CD4-positive, alpha-beta T cell (primary cell): ENCODE measurements at places on chromosomes 12 and 14.

- no peak for DNase-seq
Measured at GRCh38 chr14:21043387-21043973, 1.3 kb downstream of the RNASE7 start.

GRCh38 chr12:112900298-112901145, 6.2 kb upstream of the OAS1 start:
- DNase-seq = no peak

DNA sequence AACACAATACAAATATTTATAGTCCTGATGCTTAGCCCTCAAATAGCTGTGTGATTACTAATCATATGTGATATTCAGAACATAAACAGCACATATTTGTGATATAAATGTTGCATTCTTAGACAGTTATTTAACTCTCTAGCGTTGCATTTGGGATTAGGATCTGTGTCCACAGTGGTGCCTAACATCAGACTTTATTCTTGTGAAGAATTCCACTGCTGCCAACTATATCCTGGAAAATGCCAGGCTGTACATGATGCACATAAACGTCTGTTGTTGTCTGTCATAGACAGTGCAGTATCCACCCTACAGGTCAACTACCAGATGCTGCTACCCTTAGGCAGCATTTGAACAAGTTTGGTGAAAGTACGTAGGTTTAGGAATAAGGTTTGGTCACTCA, 39.0 kb downstream of the SLC38A4 start:
- DNase-seq = no peak

DNA sequence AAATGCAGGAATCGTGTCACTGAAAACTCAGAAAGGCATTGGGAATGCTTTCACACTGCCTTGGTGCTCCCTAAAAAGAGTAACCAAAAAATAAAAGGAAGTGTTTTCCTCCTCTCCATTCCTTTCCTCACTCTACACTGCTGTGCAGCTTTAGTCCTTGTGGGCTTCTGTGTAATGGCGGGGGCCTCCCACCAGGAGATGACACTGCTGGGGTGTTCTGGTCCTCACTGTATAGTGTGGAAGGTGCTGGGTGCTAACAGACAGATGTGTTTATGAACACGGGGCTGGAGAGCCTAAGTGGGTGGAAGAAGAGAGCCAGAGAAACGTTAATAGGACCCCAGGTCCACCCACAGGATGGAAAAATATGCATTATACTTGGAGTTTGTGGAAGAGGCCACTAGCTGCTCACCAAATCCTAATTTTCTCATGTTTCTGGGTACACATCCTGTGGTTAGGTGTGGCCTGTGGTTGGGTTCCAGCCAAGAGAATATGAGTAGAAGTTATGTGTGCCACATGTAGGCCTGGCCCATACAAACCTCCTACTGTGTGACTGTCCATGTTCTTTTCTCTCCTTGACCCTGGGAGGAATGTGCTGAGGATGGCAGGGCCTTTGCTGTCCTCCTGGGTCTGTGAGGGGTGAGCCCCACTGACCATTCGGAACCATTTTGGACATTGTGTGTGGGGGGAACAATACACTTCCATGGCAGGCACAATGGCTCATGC, 14.0 kb upstream of the C1S start:
- no peak for DNase-seq

DNA sequence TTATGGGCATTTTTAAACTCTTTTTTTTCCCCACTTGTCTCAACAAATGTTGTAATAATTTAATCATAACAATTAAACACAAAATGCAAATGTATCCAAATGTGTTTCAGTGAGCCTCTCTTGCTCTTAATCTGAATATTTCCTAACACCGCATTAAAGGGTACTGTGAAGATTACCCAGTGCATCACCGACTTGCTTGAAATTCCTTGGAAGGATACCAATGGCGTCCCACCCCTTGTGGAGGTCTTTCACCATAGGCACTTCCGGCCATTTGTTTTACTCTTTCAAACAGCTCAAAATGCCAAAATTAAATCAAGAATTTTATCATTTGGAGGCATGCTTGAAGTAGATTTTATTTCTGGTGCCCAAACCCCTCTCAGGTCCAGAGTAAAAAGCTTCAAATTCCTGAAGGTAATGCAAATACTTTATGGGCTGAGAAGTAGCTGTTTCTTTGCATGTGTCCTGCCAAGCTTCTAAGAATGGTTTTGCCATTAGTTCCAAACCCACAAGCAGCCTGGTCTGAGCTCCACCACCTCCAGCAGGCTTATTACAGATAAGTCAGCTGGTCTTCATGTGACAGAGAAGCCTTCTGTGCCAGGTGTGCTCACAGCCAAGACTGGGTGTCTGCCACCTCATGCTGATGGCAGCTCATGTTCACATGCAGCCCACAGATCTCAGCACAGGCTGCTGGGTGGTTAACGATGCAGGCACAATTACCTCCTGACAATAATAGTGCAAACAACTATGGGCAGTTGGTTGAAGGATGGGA, 16.4 kb upstream of the NUDT4 start:
- DNase-seq = no peak

DNA sequence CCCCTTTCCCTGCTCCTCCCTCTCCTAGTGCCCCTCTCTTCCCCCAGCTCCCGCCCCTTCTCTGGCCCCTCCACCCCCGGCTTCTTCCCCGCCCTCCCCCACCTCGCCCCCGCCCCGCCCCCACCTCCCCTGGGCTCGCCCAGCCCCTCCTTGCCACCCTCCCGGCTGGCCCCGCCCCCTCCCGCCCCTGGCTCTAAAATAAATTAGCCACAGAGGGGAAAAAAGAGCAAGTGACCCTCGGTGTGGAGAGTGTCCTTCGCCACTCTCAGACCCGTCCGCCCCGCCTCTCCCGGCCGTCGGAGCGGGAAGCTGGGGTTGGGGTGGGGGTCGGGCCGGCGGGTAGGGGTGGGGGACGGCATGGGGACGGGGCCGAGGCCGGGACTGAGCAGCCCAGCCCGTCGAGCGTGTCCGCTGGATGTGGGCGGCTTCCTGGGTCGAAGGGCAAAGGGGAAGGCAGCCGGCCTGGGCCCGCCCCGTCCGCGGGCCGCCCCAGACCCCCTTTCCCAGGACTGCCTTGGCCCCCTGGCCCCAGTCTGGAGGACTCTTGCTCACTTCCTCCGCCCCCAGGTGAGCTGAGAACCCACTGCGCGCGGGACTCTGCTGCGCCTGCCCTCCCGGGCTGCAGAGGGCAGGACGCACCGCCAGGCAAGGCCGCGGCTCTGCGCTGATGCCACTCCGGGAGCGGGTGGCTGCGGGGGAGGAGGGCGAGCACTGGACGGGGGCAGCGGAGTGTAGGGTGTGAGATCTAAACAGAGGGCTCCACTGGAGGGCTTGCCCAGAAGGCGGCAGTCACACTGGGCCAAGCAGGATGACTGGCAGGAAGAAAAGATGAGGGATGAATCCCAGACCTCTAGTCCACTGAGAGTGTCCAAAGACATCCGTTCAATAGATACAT, 570 bp upstream of the FIGNL2 start:
- DNase-seq = no peak

GRCh38 chr14:24674204-24674970, 40.4 kb upstream of the GZMB start:
- no peak for DNase-seq

GRCh38 chr14:44383636-44384035, 123.4 kb downstream of the FSCB start:
- no peak for DNase-seq

DNA sequence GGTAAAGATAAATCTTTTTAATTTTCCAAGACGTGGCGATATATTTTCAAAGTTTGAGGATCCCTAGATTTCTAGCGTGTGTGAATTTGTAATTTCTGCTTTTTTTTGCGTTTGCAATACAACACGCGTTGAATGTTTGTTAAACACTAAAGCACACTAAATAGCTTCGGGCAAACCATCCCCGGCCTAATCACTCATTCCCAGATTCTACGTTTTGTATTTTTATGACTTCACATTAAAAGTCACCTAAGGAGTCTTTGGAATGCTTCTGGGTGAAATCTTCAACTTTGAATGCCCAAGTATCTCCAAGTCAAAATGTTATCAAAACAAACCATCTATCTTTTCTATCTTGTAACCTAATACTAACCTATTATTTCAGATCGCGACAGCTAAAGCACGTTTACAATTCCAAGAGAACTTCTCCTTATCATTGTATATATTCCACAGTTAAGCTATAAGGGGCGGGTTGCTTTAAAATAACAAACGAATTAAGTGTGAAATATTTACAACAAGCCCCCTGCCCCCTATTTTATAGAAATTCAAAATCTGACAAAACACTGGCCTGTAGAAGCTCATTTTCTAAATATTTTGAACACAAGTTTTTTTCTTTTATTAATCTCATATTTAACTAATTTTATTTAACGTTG, 1.1 kb downstream of the ALX1 start:
- no peak for DNase-seq
